ENCODE measurements at places on chromosomes 11 and 22.

- no peak for DNase-seq
Measured at GRCh38 chr11:107430525-107430924, 27.1 kb downstream of the CWF19L2 start.

GRCh38 chr11:112522536-112522935 is 261.9 kb upstream of the PLET1 start:
- DNase-seq: no peak

GRCh38 chr11:93542811-93543229 is 371 bp downstream of the SMCO4 start:
- DNase-seq: peak; percentile 36

GRCh38 chr22:17665854-17666253 is 27.3 kb downstream of the BCL2L13 start:
- no peak for DNase-seq

- DNase-seq: no peak
Measured at GRCh38 chr11:130891326-130891725, 25.0 kb downstream of the SNX19 start.

DNA sequence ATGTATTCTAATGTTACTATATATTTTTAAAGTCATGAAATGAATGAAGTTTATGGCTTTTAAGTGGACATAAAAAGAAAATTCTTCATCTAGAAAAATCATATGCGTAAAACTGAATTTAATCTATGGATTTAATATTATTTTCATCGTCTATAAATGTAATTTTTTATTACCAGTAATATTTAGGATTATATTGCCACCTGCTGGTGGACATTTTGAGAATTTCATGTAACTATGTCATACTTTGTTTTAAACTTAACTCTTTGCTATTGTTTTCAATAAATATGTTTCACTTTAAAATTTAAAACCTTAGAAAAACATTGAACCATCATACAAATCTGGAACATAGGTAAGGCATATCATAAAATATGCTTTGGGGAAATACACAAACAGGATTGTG is 66.5 kb upstream of the CEP126 start:
- DNase-seq: no peak

GRCh38 chr22:50249341-50250248 is 1.5 kb downstream of the HDAC10 start:
- no peak for DNase-seq

DNA sequence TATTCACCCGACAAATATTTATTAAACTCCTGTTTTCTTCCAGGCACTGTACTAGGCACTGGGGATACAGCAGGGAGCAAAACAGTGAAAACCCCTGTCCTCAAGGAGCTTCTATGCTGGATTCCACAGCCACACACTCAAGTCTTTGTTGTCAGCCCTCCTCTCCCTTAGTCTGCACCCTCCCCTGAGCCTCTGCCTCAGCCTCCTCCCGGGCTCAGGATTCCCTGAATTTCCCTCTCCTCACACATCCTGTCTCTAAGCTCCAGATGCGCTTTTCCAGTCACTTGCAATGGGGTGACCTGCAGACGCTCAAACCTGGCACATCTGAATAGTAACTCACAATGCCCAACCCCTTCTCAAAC is 13.5 kb upstream of the TUB start:
- DNase-seq: no peak

- no peak for DNase-seq
Measured at GRCh38 chr11:72177656-72178055, 14.3 kb upstream of the FOLR1 start.

DNA sequence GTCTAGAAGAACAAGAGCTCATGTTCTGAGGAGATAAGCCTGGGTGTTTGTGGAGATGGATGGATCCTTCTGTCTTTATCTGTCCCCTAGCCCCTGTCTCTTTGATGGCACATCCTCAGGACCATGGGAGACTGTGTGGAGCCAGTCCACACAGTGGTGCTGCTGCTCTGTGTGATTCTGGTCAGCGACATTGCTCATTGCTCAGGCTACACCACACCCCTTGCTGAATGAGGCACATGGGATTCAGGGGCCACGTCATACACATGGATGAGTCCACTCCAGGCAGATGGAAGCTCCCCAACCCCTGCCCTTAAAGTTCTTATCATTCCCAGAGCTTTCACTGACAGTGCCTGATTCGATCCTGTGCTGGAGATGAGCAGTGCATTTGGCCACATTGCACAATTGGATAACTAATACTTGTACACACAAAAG is 222.2 kb downstream of the NAV2 start:
- no peak for DNase-seq

GRCh38 chr11:86122773-86123172 is 53.9 kb upstream of the PICALM start:
- no peak for DNase-seq

GRCh38 chr11:44623731-44624491 is 58.4 kb downstream of the CD82 start:
- peak; percentile 14 for DNase-seq

DNA sequence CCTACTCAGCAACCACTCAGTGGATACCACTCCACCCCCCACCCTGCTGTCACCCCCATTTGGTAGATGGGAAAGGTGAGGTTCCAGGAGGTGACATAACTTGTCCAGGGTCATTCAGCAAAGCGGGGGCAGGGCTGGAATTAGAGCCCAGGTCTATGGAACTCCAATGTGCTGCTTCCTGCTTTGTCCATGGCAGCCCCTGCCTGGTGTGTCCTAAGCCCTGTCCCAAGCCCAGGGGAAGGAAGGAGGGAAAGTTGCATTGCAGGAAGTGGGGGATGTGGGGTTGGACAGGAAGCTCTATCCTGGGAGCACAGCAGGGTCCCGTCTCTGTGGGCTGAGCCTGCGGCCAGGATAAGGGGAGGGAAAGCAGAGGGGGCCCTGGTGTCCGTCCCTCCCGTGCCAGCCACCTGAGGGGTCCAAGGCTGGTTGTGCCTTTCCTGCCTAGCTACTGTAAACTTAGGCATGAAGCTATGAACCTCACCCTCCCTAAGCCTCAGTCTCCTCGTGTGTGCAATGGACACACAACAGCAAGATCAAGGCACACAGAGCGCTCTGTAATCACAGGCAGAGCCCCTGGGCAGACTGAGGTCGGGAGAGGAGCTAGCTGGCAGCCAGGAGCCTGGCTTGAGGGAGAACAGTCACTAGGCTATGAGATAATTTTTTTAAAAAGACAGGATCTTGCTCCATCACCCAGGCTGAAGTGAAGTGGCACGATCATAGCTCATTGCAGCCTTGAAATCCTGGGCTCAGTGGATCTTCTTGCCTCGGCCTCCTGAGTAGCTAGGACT is 12.9 kb downstream of the GAL3ST1 start:
- DNase-seq: no peak

DNA sequence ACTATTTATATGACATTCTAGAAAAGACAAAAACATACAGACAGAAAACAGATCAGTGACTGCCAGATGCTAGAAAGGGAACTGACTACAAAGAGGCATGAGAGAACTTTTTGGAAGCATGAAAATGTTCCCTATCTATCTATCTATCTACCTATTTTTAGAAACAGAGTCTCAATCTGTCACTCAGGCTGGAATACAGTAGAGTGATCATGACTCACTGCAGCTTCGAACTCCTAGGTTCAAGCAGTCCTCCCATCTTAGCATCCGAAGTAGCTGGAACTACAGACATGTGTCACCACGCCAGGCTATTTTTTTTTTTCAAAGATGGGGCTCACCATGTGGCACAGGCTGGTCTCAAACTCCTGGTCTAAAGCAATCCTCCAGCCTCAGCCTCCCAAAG is 6.9 kb downstream of the SBF2 start:
- no peak for DNase-seq

DNA sequence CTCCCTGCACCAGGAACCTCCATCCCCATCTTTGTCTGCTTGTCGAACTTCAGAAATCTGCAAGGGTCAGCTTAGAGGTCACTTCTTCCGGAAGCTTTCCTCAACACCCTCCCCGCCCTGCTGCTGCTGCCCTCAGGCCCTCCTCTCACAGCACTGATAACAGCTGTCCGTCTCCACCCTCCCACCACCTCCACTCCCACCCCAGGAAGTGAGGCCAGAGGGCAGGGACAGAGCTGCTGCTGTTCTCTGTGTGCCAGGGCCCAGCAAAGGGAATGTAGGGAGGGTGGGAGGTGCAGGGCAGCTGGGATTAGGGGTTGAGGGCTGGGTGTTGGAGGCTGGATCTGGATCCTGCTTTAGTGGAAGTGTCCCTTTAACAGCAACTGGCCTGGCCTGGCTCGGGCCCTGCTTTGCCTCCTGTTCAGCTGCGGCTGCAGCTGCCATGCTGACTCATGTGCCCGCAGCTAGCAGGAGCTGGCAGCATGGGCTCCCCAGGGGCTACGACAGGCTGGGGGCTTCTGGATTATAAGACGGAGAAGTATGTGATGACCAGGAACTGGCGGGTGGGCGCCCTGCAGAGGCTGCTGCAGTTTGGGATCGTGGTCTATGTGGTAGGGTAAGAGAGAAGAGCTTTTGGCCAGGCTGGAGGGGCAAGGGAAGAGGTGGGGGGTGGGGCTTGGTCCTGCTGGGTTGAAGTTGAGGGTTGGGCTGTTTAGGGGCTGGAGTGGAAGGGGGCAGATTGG is at the start of gene P2RX6:
Gene P2RX6, plus strand, starts transcription at position 440 of the 740 bp plus-strand sequence. Its CDS starts 10 bp downstream, at position 450.
- DNase-seq: no peak

- DNase-seq: peak; percentile 90
Measured at GRCh38 chr11:73980001-73980961, 2.4 kb downstream of the UCP2 start.

GRCh38 chr22:46803936-46804335 is 41.5 kb downstream of the TBC1D22A start:
- DNase-seq: no peak

GRCh38 chr22:36306227-36306626 is 53.3 kb downstream of the APOL1 start:
- no peak for DNase-seq

- no peak for DNase-seq
Measured at GRCh38 chr11:35187996-35188395, 49.0 kb downstream of the CD44 start.

- DNase-seq: no peak
Measured at GRCh38 chr11:69880041-69880825, 61.0 kb upstream of the FGF3 start.

GRCh38 chr11:18934195-18934814 is 4.9 kb downstream of the MRGPRX1 start:
- no peak for DNase-seq

- no peak for DNase-seq
Measured at GRCh38 chr22:50261615-50262459, at the start of gene MAPK12. Gene MAPK12 (minus strand): TSS chr22:50261683. CDS start chr22:50261509, 174 bp downstream.

DNA sequence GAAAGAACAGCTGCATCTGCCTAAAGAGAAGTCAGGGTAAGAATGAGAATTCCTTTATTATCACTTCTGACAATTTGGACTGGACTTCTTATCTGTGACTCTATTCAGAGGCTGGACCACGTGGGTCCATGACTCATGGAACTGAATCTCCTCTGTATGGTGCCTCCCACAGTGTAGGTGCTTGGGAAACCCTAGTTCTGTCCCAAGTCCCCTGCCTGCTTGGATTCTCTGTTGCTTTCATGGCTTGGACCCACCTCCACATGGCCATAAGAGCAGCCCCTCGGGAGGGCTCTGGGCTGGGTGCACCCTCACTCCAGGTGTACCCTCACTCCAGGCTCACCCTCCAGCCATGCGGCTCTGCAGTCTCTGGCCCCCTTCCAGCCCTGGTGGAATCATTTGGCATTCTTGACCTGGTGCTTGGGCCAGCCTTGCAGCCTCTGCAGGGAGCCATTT is 153.4 kb downstream of the CACNA1I start:
- DNase-seq: peak; percentile 12

- DNase-seq: no peak
Measured at GRCh38 chr11:94203070-94203469, 74.4 kb downstream of the PANX1 start.

GRCh38 chr22:44161673-44162072 is 19.1 kb upstream of the PARVG start:
- no peak for DNase-seq

DNA sequence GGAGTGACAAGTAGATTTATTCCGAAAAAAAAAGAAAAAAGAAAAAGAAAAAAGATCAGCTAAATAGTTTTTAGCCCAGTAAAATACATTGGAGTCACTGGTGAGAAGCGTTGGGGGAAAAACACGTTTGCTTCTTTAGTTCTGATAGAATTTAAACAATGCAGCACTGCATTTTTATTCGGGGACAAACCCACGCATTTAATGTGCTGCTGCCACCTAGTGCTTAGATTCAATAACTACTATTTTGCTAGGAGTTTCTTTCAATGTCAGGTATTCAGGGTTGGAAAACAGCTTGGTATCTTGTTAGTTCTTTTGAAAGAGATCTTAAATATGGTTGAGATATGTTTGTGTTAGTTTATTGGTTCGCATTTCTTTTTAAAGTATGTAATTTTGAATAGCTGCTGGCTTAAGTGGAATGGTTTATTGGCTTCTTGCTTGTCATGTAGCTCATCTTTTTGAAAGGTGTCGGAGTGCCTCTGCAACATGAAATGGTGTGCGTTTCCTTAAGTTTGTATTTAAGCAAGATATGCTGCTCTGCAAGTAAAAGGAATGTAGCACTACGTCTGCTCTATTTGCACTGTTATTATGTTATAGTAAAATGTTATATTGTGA is 41.9 kb downstream of the SVIP start:
- no peak for DNase-seq

DNA sequence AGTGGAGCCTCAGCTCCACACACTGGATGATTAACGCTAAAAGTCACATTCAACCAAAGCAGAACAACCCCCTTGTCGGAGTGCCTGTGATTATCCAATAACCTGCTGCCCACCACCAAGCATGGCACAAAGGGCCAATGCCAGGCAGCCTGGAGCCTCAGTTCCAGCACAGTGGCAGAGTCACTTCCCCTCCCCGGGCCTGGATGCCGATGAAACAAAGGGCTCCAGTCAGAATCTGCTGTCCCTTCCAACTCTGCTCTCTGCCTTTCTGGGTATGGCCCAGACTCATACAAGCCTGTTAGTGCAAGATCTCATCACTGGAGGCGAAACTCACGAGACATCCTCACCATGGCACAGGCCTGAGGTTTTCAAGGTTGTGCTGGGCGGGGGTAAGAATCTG is 52.1 kb downstream of the CLTCL1 start:
- no peak for DNase-seq

- DNase-seq: no peak
Measured at GRCh38 chr11:94131718-94132115, 3.1 kb downstream of the PANX1 start.

- DNase-seq: no peak
Measured at GRCh38 chr11:12372111-12372510, 5.3 kb upstream of the PARVA start.

GRCh38 chr11:95608093-95608492 is 181.5 kb downstream of the FAM76B start:
- DNase-seq: no peak

DNA sequence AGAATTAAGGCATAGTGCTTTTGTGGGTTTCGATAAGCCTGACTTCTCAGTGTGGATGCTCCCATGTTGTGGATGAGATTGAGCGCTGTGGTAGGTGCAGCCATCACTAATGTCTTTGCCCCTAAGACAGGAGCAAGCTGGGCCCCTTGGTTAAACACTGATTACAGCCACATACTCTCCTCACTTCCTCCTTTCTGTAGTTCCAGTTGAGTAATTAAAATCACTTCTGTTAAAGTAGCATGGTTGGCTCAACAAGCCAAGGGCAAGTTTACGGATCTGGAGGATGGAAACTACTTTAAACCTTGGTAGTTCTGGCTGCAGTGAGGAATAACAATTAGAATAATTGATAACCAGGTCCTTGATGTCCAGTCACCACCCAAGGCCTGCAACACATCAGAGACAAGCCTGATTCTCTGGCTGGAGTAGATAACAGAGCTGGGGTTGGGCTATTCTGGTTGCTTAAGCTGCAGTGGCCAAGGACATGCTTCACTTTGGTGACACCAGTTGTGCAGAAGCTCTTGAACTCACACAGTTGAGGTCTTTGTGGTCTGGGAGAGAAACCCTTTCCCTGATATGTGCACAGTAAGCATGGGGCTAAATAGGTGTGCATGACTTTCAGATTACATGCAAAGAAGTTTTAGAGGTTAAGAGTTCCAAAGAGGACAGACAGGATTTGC is 81.3 kb downstream of the KIRREL3 start:
- DNase-seq: no peak
